ENCODE measurements at places on chromosomes 1 and 21. TPM values are rescaled to one million over a fixed set of nuclear protein-coding genes. Genes with fewer than 3 reads are reported as not detected.

GRCh38 chr1:220045356-220046051 lies 801 bp downstream of the EPRS1 start:
- H3K4me1 ChIP-seq: peaks cover 28% of the 10 kb centered on the region
- H3K27ac ChIP-seq: peak overlapping the region; percentile 92
- H3K36me3 ChIP-seq: peaks cover 11% of the 10 kb centered on the region
- peak overlapping the region; percentile 92 for H3K4me3 ChIP-seq
- no peaks in the 10 kb centered on the region for H3K27me3 ChIP-seq

DNA sequence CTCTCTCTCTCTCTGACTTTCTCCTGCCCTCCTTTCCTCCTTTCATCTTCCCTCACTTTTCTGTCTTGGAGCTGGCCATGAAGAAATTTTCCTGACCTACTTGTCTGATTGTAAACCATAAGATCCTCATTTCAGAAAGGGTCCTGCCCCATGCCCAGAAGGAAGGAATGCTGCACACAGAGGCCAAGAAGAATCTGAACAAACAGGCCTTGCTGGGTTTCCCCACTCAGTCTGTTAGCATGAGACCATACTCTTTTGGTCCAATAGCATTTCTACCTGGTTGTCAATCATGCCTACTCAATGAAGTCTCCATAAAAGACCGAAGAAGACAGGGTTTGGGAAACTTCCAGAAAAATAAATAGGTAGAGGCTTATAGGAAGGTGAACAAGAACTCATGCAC lies 128.7 kb downstream of the MAB21L3 start:
- no peak overlapping the region for H3K4me3 ChIP-seq
- H3K27me3 ChIP-seq: no peaks in the 10 kb centered on the region

Gene CFHR4
- total RNA-seq: not detected

- peaks cover 41% of the 10 kb centered on the region for H3K36me3 ChIP-seq
- H3K4me3 ChIP-seq: no peak overlapping the region
- DNase-seq: no peak
These were observed 29.3 kb downstream of the SLX9 start for GRCh38 chr21:44969066-44969670.

DNA sequence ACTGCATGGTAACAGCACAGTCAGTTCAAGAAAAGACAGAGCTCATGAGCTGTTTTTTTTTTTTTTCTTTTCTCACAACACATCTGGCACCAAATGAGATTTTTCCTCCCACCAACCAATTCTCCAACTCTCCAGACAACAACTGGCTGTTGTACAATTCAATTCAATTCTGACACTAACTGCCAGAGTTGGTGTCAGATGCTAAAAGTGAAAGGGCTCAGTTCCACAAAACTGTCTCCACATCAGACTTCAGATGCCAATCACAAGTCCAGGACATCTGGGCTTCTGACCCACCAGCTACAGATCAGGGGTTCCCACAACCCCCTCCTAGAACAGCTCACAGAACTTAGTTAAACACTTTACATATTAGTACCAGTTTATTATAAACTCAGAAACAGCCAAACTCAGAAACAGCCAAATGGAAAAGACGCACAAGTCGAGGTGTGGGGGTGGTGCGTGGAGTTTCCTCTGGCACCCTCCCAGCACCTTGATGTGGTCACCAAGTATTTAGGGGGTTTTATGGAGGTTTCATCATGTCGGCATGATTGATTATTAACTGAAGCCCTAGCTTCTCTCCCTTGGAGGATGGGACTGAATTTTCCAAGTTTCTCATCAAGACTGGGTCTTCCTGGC lies 39.2 kb upstream of the LRRC8D start:
- no peak overlapping the region for H3K4me3 ChIP-seq
- H3K27me3 ChIP-seq: no peaks in the 10 kb centered on the region
- H3K27ac ChIP-seq: no peak overlapping the region
- H3K4me1 ChIP-seq: no peaks in the 10 kb centered on the region

Gene XCL2
- total RNA-seq: not detected

Gene CXADR
- total RNA-seq: 1.4 TPM

GRCh38 chr21:35070436-35070835 lies 21.3 kb upstream of the RUNX1 start:
- no peak for DNase-seq
- H3K4me1 ChIP-seq: no peaks in the 10 kb centered on the region
- H3K27ac ChIP-seq: no peak overlapping the region
- no peaks in the 10 kb centered on the region for H3K36me3 ChIP-seq

Gene MYCL
- 0.50 TPM for total RNA-seq

Gene C1orf159
- total RNA-seq: 7.8 TPM

DNA sequence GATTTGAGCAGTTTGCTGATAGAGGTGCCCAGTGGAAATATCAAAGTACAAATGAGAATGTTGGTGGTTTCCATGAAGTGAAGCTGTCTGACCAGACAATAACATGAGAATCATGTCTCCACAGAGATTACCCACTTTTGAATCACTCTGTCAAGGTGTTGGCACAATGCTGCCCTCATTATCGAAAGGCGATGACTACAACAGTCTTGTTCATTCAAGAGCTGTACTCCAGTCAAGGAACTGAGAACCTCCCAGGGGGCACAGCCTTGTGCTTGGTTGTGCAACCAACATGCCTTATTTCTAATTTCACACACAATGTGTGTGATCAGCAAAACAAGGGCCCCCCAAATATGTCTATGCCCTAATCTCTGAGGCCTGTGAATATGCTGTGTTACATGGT lies 35.7 kb downstream of the ETS2 start:
- no peak overlapping the region for H3K27ac ChIP-seq
- DNase-seq: no peak
- H3K27me3 ChIP-seq: no peaks in the 10 kb centered on the region

- DNase-seq: no peak
- no peaks in the 10 kb centered on the region for H3K36me3 ChIP-seq
- no peak overlapping the region for H3K27ac ChIP-seq
- no peak overlapping the region for H3K4me3 ChIP-seq
- no peaks in the 10 kb centered on the region for H3K27me3 ChIP-seq
- H3K4me1 ChIP-seq: no peaks in the 10 kb centered on the region
These were observed 73.4 kb downstream of the ST6GALNAC3 start for GRCh38 chr1:76147917-76148316.

DNA sequence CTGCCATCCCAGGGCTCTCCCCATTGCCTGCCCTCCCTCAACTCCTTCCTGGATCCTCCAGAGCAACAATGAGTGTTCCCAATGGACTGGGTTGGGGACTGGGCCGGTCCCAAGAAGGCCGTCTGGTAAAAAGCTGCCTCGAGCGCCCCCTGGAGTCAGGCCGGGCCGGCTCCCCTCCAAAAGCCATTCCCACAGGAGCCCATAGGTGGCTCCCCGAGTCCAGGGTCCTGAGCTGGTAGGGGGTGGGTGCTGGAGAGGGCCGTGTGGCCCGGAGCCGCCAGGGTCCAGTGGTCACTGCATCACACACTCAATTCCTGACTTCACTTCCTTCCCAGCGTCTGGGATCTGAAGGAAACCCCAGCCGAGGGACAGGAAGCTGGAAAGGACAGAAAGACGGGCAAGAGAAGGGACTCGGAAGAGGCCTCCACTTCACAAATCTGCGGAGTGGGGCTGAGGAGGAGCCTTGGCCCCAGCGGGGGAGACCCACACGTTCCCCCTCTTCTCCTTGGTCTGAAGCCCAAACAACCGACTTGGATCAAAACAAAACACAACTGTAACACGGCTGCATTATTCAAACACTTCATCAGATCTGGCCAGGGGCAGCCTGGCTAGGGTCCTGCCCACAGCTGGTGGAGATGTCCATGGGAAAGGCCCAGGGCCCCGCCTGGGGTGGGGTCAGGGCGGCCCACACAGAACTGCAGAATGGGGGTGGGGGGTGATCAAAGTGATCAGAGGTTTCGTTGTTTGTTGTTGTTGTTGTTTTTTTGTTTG lies 10.9 kb upstream of the ALDH4A1 start:
- DNase-seq: no peak
- peaks cover 70% of the 10 kb centered on the region for H3K36me3 ChIP-seq
- peak overlapping the region; percentile 52 for H3K27ac ChIP-seq
- peaks cover 22% of the 10 kb centered on the region for H3K4me1 ChIP-seq
- no peaks in the 10 kb centered on the region for H3K27me3 ChIP-seq

Gene KIAA0040
- total RNA-seq: 47.6 TPM

- no peak overlapping the region for H3K4me3 ChIP-seq
- H3K27me3 ChIP-seq: no peaks in the 10 kb centered on the region
- H3K4me1 ChIP-seq: peaks cover 2% of the 10 kb centered on the region
- no peaks in the 10 kb centered on the region for H3K36me3 ChIP-seq
- DNase-seq: no peak
- no peak overlapping the region for H3K27ac ChIP-seq
These were observed 13.2 kb downstream of the NGF start for GRCh38 chr1:115324649-115325420.

Gene KLHDC8A
- 0.69 TPM for total RNA-seq

GRCh38 chr21:44576025-44576420 lies 2.5 kb downstream of the KRTAP10-4 start:
- DNase-seq: peak; percentile 78
- H3K27ac ChIP-seq: no peak overlapping the region
- no peaks in the 10 kb centered on the region for H3K4me1 ChIP-seq
- no peak overlapping the region for H3K4me3 ChIP-seq
- H3K36me3 ChIP-seq: no peaks in the 10 kb centered on the region

DNA sequence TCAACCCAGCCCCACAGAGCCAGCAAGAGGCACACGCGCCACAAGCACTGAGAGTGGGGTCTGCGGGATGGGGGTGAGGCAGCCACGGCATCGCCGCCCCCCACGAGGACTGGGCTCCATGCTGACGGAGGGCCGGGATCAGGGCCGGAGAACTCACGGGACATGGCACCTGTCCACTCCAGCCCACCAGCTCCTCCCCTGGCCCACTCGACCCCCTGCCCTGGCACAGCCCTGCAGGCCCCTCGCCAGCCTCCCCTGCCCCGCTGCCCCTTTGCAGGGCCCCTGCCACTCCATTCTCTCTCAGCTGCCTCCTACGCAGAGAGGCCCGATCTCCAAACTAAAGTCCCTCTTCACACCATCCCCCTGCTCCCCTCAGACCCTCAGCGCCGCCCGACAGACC lies 134.0 kb downstream of the NPHP4 start:
- H3K36me3 ChIP-seq: peaks cover 47% of the 10 kb centered on the region
- no peaks in the 10 kb centered on the region for H3K27me3 ChIP-seq
- H3K4me1 ChIP-seq: no peaks in the 10 kb centered on the region
- DNase-seq: no peak
- H3K27ac ChIP-seq: no peak overlapping the region

DNA sequence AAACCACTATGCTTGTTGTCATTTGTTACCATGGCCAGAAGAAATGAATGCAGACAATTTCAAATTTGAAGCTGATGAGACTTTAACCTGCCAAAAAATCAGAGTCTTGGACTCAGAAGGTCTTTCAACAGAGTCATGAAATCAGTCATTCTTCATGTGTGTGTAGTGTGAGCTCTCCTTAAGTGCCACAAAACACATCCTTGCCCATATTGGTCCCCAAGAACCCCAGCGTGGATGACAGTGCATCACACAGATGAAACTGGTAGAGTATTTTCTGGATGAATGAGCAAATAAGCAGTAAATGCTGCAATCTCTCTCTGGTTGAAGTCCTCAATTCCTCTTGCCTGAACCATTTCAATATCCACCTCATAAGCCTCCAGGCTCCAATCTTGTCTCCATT lies 28.7 kb upstream of the ETS2 start:
- H3K36me3 ChIP-seq: no peaks in the 10 kb centered on the region
- no peak overlapping the region for H3K4me3 ChIP-seq
- H3K4me1 ChIP-seq: peaks cover 5% of the 10 kb centered on the region
- H3K27ac ChIP-seq: no peak overlapping the region

Gene IVL
- not detected for total RNA-seq

- no peak overlapping the region for H3K4me3 ChIP-seq
- no peaks in the 10 kb centered on the region for H3K36me3 ChIP-seq
- H3K4me1 ChIP-seq: peaks cover 5% of the 10 kb centered on the region
These were observed 22.4 kb upstream of the ASB17 start for GRCh38 chr1:75954586-75954985.

- H3K4me1 ChIP-seq: peaks cover 3% of the 10 kb centered on the region
- H3K27ac ChIP-seq: no peak overlapping the region
- no peaks in the 10 kb centered on the region for H3K27me3 ChIP-seq
- no peaks in the 10 kb centered on the region for H3K36me3 ChIP-seq
These were observed 81.5 kb upstream of the KCNJ15 start for GRCh38 chr21:38175306-38175705.

GRCh38 chr21:43815107-43815613 lies 25.8 kb downstream of the RRP1 start:
- DNase-seq: no peak
- H3K4me1 ChIP-seq: peaks cover 15% of the 10 kb centered on the region
- no peak overlapping the region for H3K4me3 ChIP-seq
- no peaks in the 10 kb centered on the region for H3K36me3 ChIP-seq

Gene C1orf198
- total RNA-seq: 214 TPM

Gene MANEAL
- 3.3 TPM for total RNA-seq

DNA sequence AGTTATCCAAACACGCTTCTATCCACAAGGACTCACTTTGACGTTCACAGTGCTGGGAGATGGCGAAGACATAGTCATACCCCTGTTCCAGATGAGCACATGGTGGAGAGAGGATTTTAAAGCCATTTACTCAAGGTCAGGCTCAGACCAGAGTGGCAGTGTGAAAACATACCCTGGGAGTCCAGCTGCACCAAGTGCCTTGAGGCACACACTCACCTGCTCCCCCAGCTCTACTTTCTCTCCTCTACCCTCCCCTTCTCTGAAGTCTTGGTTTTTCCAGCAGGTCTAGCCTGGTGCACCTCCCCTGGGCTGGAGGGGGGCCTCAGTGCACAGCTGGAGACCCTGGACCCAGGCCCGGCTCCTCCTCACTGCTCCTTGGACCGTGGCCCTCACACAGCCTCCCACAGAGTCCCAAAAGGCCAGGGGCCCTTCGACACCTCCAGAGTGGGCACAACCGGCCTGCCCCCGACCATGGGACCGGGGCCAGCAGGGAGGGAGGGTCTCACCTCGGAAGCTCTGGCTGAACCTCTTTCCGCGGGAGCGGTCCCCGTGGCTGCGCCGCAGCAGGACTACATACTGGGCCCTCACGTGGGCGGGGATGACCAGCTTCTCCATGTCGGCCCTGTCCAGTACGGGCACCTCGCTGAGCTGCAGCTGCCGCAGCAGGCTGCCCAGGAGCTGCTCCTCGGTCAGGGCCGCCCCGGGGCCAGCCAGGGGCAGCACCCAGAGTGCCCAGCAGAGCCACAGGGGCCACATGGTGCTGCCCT lies 452 bp downstream of the LEFTY2 start:
- H3K27me3 ChIP-seq: no peaks in the 10 kb centered on the region
- no peaks in the 10 kb centered on the region for H3K36me3 ChIP-seq
- peaks cover 20% of the 10 kb centered on the region for H3K4me1 ChIP-seq
- H3K4me3 ChIP-seq: no peak overlapping the region

Gene SLC30A2
- not detected for total RNA-seq

GRCh38 chr1:164693564-164694359 lies 134.8 kb downstream of the PBX1 start:
- no peak overlapping the region for H3K4me3 ChIP-seq
- peaks cover 50% of the 10 kb centered on the region for H3K4me1 ChIP-seq
- no peak overlapping the region for H3K27ac ChIP-seq
- no peaks in the 10 kb centered on the region for H3K27me3 ChIP-seq

- no peak for DNase-seq
- H3K27me3 ChIP-seq: no peaks in the 10 kb centered on the region
- no peak overlapping the region for H3K4me3 ChIP-seq
- peaks cover 100% of the 10 kb centered on the region for H3K4me1 ChIP-seq
- peaks cover 25% of the 10 kb centered on the region for H3K36me3 ChIP-seq
- H3K27ac ChIP-seq: peak overlapping the region; percentile 97
These were observed 7.7 kb downstream of the ARHGEF2 start for GRCh38 chr1:155970531-155971167.

All from esophagus muscularis mucosa (tissue), 4 donors.